ENCODE measurements at places on chromosomes 2 and 18. TPM values are rescaled to one million over a fixed set of nuclear protein-coding genes. Genes with fewer than 3 reads are reported as not detected.

The CRIM1 gene
- total RNA-seq = 25.8 TPM

The PIKFYVE gene
- total RNA-seq = 38.4 TPM

The GREB1 gene
- 78.8 TPM for total RNA-seq

The RAB11FIP5 gene
- total RNA-seq = 22.0 TPM

The EIF2AK3 gene
- 20.5 TPM for total RNA-seq

- DNase-seq = no peak
These were observed 5.8 kb downstream of the CIB4 start for GRCh38 chr2:26635401-26635800.

DNA sequence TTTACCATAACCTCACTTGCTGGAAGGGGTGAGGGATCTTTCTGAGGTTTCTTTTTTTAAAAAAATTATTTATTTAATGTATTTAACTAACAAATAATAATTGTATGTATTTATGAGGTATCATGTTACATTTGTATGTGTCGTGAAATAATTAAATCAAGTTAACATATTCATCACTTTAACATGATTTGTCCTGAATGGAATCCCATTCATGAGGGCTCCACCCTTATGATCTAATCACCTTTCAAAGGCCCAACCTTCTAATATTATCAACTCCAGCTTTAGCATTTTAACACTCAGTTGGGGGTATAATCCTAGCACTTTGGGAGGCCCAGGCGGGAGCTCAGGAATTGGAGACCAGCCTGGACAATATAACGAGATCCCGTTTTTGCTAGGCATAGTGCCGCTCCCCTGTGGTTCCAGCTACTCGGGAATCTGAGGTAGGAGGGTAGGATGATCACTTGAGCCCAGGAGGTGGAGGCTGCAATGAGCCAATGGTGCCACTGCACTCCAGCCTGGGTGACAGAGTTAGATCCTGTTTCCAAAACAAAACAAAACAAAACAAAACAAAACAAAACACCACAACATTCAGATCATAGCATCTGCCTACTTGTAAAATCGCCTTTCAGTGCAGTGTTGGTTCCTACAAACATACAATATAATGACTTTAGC is 1.1 kb upstream of the TAF4B start:
- DNase-seq = no peak

GRCh38 chr2:235494716-235495372 is 1.0 kb downstream of the AGAP1 start:
- DNase-seq = no peak

DNA sequence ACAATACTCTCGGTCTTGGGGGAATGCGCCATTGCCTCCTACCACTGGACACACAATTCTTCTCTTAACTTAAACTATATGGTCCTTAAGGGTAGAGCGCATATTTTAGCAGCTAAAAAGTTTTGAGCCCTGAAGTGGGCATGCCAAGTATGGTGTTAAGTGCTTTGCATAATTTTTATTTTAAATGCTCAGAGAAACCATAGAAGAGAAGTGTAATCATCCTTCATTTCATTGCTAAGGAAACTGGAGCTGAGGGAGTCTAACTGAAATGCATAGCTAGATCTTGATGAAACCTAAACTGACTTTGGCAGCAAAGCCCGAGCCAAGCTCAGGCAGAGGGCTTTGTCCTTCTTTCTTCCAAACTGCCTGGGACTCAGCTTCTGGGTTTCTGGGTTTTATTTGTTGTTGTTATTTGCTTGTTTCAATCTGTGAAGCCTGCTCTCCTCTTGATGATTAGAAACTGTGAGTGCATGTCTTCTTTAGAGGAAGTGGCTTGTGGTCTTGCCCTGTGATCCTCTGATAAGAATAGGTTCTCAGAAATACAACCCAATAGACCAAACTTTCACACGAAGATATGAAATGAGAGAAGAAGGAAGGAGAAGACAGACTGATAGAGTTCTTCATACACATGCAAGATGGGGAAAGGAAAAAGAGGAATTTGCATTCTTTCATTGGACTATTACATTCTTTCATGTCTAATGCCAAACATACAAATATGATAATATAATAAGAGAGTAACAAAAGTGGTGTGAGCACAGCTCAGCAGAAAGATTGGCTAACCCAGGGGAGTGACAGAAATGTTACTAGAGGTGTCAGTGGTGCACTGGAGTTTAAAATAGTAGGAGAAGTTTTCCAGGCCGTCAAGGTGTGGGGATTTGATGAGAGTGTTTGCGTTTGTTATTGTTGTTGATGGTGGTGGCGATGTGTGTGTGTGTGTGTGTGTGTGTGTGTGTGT is 7.5 kb upstream of the RNF144A start:
- DNase-seq = no peak

- DNase-seq = no peak
These were observed 41.3 kb downstream of the RHOB start for GRCh38 chr2:20488201-20488641.

DNA sequence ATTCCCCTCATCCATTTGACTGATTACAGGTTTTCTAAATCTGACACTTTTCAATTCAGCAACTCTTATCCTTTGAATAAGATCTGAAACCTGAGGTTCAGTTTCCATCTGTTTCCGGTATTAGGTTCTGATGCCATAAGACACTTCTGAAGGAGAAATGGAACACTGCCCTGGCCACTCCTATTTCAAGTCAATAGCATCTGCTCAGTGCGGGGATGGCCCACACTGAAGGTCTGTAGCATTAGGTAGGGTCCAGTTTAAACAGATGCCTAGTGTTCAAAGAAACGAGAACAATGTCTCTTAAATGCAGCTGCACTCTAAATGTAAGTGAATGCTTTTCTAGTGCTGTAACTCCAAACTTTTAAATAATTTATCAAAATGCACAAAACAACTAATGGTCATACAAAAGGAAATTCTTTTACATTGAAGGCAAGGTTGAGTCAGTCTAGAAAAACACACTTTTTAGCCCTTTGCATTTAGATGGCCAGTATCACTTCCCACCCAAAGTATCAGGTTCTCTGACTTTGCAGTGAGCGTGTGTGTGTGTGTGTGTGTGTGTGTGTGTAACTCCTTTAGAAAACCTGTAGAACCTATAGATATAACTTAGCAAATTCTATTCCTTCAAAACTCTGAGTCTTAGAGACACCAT is 78.2 kb downstream of the STK39 start:
- no peak for DNase-seq

DNA sequence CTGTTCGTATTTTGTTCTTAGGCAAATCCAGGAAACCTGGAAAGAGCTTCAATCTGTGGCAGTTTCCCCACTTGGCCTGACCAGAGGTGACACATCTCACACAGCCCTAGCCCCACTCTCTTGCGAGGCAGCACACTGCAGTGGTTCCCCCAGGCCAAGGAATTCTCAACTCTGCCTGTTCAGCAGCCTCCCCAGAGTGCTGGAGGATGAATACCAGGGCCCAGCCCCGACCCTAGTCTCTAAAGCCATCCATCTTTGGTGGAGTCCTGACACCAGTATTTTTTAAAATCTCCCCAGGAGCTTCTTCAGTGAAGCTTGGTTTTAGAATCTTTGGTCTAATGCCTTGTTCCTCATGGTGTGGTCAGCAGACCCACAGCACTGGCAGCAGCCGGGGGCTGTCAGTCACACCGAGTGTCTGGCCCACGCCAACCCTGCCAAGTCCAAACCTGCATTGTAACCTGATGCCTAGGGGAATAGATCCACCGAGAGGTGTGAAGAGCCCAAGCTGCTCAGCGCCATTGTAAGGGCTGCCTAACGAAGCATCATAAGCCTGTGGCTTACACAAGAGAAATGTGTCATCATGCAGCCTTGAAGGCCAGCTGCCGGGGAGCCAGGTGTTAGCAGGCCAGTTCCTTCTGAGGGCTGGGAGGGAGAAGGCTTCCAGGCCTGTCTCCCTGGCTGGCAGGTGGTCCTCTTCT is 428.7 kb upstream of the ID2 start:
- no peak for DNase-seq

DNA sequence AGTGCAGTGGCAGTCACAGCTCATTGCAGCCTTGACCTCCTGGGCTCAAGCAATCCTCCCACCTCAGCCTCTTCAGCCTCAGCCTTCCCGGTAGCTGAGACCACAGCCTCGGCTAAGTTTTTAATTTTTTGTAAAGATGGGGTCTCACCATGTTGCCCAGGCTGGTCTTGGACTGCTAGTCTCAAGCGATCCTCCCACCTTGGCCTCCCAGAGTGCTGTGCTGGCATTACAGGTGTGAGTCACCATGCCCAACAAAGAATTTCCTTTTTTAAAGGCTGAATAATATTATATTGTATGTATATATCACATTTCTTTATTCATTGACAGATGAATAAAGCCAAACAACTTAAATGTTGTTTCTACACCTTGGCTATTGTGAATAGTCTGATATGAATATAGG is 42.5 kb downstream of the MOB4 start:
- no peak for DNase-seq

- DNase-seq = no peak
These were observed 433 bp downstream of the SH3RF3 start for GRCh38 chr2:109129356-109129920.

- no peak for DNase-seq
These were observed 137.4 kb upstream of the ETAA1 start for GRCh38 chr2:67259556-67260342.

DNA sequence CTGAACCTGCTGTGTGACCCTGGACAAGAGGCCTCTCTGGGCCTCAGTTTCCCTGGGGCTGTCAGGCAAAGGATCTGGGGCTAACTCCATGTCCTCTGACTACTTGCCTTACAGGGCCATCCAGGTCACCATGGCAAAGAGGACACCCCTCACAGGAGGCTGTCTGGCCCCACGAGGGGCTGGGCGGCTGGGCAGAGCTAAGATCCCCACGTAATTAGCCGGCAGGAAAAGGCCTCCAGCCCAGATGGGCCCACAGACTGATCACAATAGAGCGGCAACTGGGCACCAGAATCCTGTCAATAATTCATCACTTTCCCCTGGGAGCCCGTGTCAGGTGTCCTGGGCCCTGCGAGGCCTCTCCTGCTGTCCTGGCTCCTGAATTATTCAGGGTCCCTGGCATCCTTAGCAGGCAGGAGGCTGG is 44.8 kb upstream of the OTOF start:
- DNase-seq = no peak

GRCh38 chr2:88329815-88330603 is 122.5 kb downstream of the FOXI3 start:
- no peak for DNase-seq

GRCh38 chr2:75284345-75284744 is 85.0 kb upstream of the TACR1 start:
- DNase-seq = no peak

Data from progenitor cell of endocrine pancreas (in vitro differentiated cells).